K562 (cell line): ENCODE measurements at places on chromosomes 11 and 22.
A peak's percentile ranks its signal among the peaks of the same experiment; 100 is the strongest.

GRCh38 chr11:11668274-11668673 is 46.5 kb upstream of the GALNT18 start:
- no peak for DNase-seq

DNA sequence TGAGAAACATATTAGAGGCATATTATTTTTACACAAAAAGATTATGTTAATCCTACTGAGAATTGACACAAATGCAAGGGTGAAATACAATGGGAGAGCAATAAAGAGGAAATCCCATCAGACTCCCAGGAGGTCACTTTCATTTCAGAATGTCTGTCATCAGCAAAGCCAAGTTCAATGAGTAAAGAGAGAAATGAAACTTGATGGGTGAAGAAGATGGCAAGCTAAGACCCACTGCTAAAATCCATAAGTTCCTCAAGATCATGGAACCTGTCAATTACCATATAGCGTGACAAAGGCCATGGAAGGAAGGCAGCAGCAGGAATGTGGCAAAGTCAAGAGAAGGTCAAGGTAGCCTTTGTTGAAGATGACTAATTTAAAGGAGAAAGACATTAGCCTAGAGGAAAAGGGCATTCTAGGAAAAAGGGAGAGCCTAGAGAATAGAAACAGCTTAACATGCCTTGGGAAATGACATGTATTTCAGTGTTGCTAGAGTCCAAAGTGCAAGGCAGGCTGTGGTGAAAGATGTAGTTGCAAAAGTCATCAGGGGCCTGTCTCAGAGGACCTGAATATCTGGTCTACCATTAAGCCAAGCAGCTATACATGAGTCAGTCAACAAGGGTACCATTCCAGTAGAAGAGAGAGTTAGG is 43.1 kb downstream of the FAM168A start:
- DNase-seq: no peak

GRCh38 chr22:19060356-19061009 is 61.7 kb downstream of the DGCR2 start:
- DNase-seq: no peak

DNA sequence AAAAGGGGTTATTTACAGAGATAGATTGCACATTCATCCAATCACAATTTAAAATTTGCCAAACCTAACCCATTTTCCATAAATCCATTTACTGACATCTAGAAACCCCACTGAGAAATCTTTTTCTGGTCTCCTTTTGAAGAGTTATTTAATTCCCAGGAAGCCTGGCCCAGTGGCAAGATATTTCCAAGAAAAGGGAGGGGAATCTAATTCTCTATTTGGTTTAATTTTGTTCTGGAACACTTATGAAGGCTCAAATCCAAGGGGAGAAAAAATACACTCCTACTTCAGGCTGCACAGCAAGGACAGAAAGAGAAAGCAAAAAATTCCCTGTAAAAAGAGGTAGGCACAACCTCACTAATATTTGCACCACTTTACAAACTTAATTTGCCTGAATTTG is 88.2 kb upstream of the LDLRAD3 start:
- DNase-seq: no peak

DNA sequence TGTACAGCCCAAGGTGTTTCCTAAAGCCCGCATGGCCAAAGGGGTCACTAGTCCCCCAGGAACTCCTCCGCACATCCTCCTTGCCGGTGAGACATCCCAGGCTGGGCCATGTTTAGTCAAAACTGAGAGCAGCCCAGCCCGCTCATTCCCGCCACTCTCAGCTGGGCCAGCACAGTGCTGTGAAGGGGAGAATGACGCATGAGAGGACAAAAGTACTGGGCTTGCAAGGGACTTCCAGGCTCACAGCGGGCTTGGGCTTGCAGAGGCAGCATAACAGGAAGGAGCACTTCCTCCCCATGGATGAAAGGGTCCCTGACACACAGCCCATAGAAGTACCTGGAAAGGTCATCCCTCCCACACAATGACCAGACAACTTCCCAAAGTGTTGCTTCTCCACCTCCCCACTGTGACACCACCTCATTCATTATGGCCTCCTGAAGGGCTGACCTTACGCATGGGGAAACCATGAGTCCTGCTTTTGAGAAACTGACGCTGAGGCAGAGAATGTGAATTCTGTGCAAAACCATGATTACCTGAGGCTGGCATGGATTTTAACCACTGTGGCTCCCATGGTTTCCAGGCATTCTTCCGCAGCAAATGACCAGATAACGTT is 19.1 kb downstream of the ETS1 start:
- no peak for DNase-seq

GRCh38 chr11:75474240-75474639 is 41.2 kb upstream of the KLHL35 start:
- no peak for DNase-seq

DNA sequence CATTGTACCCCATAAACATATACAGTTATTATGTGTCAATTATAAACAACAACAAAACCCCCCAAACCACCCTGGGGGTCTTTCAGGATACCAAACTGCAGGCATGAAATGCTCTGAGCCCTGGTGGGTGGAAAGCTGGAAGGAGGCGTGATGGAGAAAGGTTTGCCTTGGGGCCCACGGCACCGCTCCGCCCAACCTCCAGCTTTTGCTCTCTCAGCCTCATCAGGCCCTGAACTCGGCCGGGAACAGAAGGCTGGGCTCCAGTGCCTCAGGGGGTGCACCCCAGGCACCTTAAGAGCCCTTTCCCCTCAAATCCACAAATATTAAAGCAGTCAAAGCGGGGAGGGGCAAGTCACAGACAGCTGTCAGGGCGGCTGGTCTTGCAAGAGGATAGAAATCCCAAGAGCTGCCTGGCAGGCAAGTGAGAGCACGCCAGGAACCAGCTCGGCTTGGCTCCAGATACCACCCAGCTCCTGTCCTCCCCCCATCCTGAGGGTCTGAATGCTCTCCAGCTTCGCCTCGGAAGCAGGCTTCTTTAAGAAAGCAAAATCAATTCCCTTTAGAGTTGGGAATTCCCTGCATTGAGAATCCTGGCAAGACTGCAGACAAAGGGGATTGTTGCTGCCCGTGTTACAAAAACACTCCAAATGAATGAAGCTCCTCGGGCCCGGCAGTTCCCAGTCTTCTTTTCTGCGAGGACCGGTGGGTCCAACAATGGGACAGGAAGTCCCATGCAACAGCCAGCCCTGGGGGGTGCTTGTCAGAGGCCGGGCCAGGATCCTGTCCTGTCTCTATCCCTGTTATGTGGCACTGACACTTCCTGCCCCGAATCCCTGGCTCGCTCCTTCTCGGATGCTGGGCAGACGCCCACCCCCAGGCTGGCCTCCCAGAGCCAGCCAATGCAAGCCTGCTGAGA is 80.8 kb downstream of the NAT10 start:
- no peak for DNase-seq

DNA sequence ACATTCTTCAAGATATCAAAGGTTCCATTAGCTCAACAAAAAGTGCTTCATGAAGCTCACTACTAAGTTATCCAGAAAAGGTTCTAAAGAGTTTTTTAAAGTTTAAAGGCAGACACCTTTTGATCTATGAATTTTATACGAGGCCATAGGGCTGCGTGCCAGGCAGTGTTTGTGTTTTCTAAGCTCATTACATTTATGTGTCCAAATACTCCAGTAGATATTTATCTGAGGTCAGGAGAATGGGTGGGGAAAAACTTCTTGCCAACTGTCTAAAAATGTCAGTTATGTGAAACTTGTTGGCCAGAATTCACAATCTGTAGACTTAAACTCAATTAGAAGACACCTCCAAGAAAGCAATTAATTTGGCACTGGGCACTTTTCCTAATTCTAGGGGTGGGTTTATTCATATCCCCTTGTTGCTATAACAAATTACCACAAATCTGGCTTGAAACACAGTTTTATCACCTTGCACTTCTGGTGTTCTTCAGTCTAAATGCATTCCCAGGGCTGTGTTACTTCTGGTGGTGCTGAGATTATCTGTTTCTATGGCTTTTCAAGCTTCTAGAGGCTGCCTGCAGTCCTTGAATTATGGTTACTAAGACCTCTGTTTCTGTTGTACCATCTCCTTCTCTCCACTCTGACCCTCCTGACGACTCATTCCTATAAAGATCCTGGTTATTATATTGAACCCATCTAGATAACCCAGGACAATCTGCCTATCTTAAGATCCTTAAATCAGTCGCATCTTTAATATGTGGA is 1030.4 kb upstream of the CNTN5 start:
- DNase-seq: no peak

- DNase-seq: no peak
These were observed 8.9 kb upstream of the GRK3 start for GRCh38 chr22:25555586-25555985.

- DNase-seq: no peak
These were observed 94.5 kb downstream of the FDX1 start for GRCh38 chr11:110524238-110524637.

GRCh38 chr11:86438685-86439084 is 64.0 kb downstream of the CCDC81 start:
- no peak for DNase-seq

GRCh38 chr11:125164422-125165110 is at the start of gene PKNOX2:
Gene PKNOX2, plus strand, starts transcription at chr11:125164751. Its CDS starts 186,555 bp downstream, at chr11:125351306.
- peak; percentile 71 for DNase-seq
